Stimulated activated CD8-positive, alpha-beta memory T cell treated with anti-CD3 and anti-CD28 coated beads, Interleukin-12 subunit alpha, Interleukin-12 subunit beta, amount 100 ng/mL, for 4 hours (primary cell): ENCODE measurements at places on chromosomes 11 and 22.

- DNase-seq, result no peak
Measured at GRCh38 chr11:68721075-68721474, 30.2 kb downstream of the TESMIN start.

DNA sequence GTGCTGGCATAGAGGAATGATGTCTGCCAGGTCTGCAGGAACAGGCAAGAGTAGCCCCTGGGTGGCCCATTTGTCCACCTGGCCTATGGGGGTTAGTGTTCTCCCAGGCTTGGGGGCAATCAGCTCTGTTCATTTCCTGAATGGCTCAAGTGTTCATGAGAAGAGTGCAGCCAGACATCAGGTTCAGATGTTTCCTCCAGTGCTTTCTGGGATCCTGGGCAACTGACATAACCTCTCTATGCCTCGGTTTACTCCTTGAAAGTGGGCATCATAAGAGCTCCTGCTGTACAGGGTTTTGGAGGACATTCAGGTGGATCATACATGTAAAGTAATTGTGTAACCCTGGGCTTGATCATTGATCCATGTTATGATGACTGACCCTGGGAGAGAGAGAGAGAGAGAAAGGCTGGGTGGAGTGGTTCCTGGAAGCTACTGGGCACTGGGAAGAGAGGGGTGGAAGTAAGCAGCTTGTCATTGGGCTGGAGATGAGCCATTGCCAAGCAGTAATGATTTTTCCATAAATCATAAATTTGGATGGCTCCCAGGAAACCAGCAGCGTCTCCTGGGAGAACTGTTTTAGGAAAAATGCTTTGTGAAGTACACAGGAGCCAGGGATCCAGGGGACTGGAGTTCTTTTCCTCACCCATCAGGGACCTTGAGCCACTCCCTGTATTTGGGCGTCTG, 30.2 kb upstream of the ACCSL start:
- DNase-seq, result no peak

DNA sequence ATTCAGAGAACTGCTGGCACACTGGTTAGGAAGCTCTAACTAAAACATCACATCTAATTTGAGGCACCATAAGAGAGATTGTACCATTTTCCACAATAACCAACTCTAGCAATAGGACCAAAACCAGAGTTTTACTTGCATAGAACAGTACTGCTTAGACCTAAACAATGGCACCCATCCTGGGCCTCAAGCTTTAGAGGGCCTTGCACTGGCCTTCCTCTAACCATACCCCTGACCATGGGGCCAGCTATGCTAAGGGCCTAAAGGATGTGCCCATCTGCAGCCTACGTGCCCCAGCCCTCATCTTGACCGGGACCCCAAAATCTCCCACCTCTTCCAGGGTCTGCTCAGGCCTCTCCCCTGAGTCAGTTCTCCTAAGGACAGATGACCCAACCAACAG, 74.4 kb upstream of the ARHGAP32 start:
- DNase-seq, result no peak

- DNase-seq, result no peak
Measured at GRCh38 chr11:44840521-44841251, 110.0 kb downstream of the TP53I11 start.

DNA sequence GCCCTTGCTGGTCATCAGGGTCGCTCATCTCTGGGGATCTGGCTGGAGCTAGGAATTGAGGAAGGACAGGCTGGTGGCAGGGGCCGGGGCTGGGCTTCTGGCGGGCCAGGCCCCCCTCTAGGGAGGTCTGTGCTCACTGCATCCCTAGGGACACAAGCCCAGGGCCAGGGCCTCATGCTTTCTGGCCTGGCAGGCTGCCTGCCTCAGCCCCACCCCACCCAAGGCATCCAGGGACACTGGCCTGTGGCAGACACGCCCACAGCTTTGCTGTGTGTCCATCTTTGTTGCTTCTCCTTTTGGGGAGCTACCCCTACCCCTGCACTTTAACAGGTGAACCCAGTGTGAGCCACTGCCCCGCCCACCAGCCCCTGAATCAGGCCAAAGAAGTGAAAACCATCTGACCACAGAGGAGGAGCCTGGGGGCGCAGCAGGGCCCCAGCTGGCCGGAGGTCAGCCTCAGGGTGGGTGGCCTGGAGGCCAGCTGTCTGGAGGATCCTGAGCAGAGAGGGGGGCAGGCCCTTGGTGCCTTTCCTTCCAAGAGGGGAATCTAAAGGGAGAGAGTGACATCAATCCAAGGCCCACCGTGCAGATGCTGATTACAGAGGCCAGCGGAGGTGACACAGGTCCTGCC, 26.8 kb upstream of the CELSR1 start:
- DNase-seq, result no peak

GRCh38 chr22:22479999-22480532, 28.5 kb downstream of the ZNF280B start:
- no peak for DNase-seq

GRCh38 chr11:119778391-119779194, 49.6 kb upstream of the NECTIN1 start:
- no peak for DNase-seq
